Iris pigment epithelial cell (primary cell): ENCODE measurements at places on chromosomes 13 and 19.

DNA sequence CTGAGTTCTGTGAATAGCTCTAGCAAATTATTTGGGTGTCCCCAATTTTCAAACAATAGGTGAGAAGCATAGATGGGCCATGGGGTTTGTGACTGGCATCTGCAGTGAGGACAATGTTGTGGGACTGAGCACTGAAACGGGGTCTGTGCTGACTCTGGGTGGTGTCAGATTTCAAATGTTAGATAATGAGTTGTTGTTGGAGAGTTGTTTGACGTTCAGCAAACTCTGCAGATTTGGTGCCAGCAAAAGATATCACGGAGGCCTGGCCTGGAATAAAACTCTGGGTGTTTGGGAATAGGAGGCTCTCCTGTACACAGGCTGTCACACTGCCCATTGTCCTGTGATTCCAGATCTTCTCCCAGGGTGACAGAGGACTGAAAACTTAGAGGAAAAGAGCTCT lies 2.9 kb downstream of the ZNF90 start:
- no peak for DNase-seq

DNA sequence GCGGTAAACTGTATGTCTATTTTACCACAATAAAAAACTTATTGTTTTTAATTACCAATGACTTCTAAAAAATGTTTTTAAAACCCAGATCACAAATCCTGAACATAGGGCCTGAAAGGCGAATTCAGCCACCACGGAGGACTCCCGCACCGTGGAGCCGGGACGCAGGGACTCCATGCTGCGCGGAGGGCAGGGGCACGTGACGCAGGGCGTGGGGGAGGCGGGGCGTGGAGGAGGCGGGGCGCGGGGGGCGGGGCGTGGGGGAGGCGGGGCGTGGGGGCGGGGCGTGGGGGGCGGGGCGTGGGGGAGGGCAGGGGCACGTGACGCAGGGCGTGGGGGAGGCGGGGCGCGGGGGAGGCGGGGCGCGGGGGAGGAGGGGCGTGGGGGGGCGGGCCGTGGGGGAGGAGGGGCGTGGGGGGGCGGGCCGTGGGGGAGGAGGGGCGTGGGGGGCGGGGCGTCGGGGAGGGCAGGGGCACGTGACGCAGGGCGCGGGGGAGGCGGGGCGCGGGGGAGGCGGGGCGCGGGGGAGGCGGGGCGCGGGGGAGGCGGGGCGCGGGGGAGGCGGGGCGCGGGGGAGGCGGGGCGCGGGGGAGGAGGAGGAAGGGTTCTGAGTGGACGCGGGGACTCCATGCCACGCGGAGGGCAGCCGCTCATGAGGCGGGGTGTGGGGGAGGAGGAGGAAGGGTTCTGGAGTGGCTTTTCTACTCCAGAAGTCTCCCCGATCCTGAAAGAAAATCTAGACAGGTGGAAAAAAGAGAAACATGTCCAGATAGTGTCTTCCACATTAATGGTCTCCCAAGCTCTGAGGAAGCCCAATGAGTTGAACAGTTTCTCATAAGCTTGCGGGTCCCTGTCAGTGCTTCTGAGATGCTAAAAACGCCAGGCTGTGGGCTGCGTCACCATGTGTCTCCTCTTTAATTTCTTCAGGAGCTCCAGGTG lies 4.4 kb upstream of the PROZ start:
- peak; percentile 58 for DNase-seq

DNA sequence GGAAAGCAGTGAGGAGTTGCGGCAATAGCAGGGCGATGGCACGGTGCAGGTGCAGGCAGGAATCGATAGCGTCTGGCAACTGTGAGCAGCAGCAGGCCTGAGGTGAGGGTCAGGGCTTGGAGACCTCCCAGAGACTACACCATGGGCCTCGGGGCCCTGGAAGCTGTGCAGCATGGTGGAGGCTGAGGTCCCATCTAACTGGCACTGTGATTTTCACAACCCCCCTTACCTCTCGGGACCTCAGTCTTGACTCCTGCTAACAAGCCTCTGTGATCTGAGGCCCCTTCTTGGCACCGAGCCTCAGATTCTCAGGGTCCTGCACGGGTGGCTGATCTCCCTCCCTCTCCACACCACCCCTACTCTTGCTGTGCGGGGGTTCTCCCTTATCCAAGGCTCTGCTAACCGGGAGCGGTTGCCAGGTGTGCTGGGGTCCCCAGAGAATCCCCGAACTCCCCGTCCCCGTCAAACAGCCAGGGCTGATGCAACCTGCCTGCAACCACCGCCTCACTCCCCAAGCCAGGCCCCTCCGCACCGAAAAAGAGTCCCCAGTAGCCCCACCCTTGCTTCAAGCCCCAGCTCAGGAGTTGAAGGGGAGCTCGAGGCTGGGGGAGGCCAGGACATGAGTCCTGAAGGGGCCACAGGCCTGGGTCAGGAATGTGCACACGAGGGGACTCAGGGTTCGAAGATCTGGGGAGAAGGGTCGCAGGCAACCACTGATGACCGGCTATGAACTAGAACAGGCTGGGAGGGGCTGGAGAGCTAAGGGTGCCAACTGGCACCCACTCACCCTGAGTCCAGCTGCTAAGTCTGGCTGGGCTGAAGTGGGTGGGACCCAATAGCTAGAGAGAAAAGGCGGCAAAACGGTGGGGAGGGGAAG lies 4.8 kb upstream of the ATF5 start:
- DNase-seq: no peak

GRCh38 chr13:59533561-59534555 lies 629.9 kb downstream of the DIAPH3 start:
- peak; percentile 81 for DNase-seq

GRCh38 chr19:5593343-5594255 lies 25.8 kb upstream of the TINCR start:
- DNase-seq: no peak

GRCh38 chr13:113803409-113804016 lies 44.5 kb downstream of the TMEM255B start:
- no peak for DNase-seq

DNA sequence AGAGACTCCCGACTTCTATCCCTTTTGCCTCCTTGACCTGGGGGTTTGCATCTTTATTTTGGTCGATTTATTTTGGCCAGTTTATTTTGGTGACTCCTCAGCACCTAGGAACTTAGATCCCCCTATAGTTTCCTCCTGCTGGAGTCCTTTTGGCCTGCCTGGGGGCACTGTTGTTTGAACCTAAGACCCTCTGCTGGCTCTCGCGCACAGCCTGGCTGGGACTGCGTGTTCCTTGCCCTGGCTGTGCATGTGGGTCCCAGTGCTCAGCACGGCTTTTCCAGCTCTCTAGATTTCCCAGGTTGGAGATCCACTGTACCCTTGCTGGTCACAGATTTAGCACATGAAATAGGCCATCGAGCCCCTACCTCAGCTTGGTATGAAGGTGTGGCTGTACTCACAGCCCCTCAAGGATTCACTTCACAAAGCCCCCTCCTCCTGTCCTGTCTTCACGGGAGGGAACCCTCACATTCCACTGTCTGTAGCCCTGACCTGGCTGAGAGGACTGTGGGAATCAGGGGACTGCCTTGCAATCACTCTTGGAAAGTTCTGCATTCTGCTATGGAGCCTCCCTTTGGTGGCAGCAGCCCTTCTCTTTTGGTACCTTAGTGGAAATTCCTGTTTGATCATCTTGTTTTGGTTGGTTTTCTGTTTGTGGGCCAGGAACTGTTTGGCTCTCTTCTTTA lies 8.3 kb downstream of the UBAC2 start:
- no peak for DNase-seq

- DNase-seq: no peak
Measured at GRCh38 chr19:17216058-17216670, 1.0 kb downstream of the USE1 start.

DNA sequence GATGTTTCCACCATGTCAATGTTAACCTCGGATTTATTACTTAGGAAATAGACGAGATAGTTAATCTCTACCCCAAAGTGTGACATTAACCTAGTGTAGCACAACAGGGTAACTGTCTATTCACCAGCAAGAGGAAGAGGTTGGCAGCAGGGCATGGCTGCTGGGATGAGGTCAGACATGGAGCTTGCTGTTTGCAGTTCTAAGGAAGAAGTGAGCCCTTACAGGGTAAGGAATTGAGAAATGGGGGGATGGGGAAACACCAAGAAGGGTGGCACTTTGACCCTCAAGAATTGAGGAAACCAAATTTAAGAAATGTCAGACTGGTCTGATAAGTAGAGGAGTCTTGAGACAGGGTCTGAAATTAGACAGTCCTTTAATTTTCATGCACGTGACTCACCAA lies 62.4 kb downstream of the MBD3L2B start:
- no peak for DNase-seq

DNA sequence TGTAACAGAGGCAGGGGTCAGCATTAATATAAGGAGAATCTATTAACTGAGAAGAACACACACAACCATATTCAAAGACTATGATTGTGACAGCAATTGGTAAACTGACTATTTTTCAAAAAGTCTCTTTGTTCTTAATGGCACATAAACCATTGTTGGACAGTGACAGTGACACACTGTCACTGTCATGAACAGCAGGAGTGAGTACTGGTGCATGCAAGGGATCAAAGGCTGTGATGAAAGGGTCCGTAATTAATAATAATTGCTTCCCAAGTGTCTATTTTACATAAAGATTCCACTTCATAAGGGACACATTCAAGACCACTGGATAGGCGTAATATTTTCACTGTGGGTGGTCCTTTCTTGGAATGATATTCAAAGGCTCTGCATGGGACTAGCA lies 50.7 kb downstream of the LHFPL6 start:
- DNase-seq: no peak

- DNase-seq: no peak
Measured at GRCh38 chr13:39105110-39105509, 66.9 kb downstream of the NHLRC3 start.

DNA sequence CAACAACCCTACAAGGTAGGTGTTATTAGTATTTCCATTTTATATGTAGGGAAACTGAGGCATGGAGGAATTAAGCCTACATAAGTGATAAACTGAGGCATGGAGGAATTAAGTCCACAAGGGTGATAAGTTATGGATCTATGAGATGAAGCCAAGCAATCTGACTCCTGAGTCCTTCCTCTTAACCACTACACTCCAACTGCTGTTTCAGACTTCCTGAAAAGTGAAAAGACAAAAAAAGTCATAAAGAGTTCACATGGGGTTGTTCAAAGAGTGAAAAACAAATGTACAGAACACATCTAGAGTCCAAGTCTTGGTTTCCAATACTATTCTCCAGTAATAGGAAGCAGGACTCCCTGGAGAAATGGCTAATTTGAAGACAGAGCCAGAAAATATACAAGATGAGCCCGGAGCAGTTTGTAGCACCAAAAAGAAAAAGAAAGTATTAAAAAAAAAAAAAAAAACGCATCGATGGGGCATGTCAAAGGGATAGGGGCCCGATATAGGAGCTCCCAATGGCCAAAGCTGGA lies 12.1 kb downstream of the CRYL1 start:
- no peak for DNase-seq

GRCh38 chr19:3369337-3370213 lies 3.2 kb downstream of the NFIC start:
- peak; percentile 54 for DNase-seq

DNA sequence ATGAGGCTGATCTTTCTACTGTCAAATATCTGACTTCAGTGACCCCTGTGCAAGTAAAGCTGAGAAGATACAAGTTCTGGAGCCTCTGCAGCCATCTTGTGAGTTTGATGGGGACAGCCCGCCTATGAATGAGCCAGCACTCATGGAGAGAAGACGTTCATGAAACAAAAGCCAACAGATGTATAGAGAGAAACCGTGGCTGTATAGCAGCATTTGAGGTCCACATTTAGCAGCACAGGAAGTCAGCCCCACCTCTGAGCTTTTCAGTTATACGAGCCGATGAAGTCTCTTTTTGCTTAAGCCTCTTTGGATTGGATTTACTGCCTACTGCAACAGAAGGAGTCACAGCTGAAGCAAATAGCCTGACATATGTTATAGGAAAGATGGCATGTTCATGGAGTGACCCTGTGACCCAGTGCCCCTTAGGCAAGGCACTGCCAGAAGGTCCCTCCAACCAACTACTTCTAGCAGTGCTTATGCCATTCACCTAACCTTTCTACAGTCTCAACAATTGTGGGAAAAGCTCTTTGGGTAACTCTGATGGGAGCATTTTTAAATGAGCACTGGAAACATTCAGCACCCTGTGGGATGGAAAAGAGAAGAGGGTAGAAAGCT lies 3.5 kb upstream of the DLEU7 start:
- DNase-seq: no peak

DNA sequence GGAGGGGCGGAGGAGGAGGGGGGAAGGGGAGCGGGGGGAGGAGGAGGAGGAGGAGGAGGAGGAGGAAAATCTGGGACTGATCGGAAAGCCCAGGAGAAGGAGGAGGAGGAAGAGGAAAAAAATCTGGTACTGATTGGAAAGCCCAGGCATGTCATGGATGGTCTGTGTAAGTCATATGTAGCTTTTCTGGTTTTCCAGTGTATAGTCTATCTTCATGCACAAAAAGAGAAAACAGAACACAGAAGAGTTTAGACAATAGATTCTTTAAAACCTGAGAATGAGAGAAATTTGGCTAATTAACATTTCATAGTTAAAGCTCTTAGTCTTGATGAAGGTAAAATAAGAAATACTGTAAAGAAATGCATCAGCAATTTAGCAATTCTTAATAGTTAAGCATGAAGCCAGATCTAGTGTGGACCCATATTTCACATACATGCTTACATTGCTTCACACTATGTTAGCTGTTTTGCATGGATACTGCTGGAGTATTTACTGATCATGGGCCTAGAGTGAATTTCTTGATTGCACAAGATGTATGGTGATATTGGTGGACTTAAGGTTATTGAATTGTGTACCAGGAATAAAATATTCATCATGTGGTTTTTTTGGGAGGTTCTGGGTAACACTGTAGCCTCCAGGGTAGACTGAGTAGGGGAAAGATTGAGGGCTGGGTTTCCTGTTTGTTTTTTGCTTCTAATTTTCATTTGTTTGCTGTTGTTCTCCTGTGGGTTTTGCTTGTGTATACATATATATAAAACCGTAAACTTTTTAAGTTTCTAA lies 41.4 kb downstream of the SUCLA2 start:
- DNase-seq: no peak

GRCh38 chr13:24261566-24261965 lies 47.8 kb upstream of the C1QTNF9 start:
- no peak for DNase-seq

DNA sequence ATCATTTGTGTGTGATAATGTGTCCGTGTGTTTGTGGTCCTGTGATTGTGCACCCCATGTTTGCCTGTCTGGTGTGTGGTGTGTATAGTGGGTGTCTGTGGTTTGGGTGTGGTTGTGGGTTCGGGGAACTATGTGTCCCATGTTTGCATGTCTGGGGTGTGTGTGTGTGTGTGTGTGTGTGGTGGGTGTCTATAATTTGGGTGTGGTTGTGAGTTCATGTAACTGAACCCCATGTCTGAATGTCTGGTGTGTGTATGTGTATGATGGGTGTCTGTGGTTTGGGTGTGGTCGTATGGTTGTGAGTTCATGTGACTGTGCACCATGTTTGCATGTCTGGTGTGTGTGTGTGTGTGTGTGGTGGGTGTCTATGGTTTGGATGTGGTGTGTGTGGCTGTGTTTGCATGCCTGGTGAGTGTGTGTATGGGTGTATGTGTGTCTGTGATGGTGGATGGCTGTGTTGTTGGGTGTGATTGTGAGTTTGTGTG lies 11.1 kb upstream of the NFIX start:
- DNase-seq: no peak

DNA sequence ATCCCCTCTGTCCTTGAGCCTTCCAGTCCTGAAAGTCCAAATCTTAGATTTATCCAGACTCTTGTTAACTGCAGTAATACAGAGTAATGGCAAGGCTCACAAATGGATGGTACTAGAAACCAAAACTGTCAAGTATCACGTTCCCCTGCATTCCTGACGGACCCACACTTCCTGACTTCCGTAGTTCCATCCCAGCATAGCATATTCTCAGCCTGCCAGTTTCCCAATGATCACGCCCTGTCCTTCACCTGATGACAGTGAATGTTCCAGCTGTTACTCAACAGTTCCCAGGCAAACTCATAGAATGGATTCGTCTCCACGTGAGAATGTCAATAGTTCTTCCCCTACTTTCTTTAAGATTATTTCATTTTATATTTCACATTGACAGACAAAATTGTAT lies 33.6 kb downstream of the SLC7A1 start:
- peak; percentile 56 for DNase-seq
